ENCODE measurements at places on chromosomes 7 and 10. TPM values are rescaled to one million over a fixed set of nuclear protein-coding genes. Genes with fewer than 3 reads are reported as not detected.

GRCh38 chr7:25179325-25179724 is 49.0 kb downstream of the NPVF start:
- DNase-seq: no peak
- H3K36me3 ChIP-seq: no peaks in the 10 kb centered on the region
- H3K27ac ChIP-seq: no peak overlapping the region
- H3K27me3 ChIP-seq: no peaks in the 10 kb centered on the region
- H3K4me1 ChIP-seq: peaks cover 8% of the 10 kb centered on the region

Gene FAM200A
- total RNA-seq: 4.7 TPM

- no peak overlapping the region for H3K4me3 ChIP-seq
- H3K27me3 ChIP-seq: no peaks in the 10 kb centered on the region
- no peak for DNase-seq
- H3K4me1 ChIP-seq: peaks cover 34% of the 10 kb centered on the region
Observed at GRCh38 chr10:5553400-5554170, 28.8 kb downstream of the CALML3 start.

GRCh38 chr7:46630031-46630430 is 709.0 kb upstream of the IGFBP3 start:
- H3K27me3 ChIP-seq: no peaks in the 10 kb centered on the region
- no peak overlapping the region for H3K4me3 ChIP-seq
- H3K27ac ChIP-seq: no peak overlapping the region

GRCh38 chr7:4800487-4800886 is 25.1 kb downstream of the AP5Z1 start:
- no peak overlapping the region for H3K4me3 ChIP-seq
- DNase-seq: no peak
- no peak overlapping the region for H3K27ac ChIP-seq
- no peaks in the 10 kb centered on the region for H3K4me1 ChIP-seq

Gene SPDYE2
- total RNA-seq: not detected

Gene R3HCC1L
- total RNA-seq: 9.3 TPM

Gene LFNG
- total RNA-seq: 14.3 TPM

Measured in HCT116 (cell line).